ENCODE measurements at places on chromosomes 5 and 9.

DNA sequence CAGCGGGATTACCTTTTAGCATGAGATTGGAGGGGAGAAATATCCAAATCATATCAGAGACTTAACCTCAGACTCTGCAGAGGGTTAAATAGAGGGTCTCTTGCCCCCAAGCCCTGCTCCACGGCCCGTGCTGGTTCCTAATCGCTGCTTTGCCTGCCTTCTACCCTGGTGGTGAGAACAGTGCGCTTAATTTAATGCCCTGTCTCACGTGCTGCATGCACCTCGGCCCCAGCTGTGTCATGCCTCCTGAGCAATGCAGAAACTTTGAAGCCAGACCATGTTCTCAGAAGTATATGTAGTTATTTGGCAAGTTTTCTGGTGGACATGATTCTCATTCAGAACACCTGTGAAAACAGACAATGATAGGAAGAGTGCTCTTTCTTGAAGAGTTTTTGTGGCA lies 1.4 kb downstream of the OTULIN start:
- DNase-seq = peak; percentile 24

GRCh38 chr9:20297646-20298084 lies 324.6 kb downstream of the MLLT3 start:
- no peak for DNase-seq

- no peak for DNase-seq
Measured at GRCh38 chr5:27814286-27814685, 775.9 kb upstream of the CDH9 start.

- no peak for DNase-seq
Measured at GRCh38 chr9:1320607-1321195, 270.5 kb downstream of the DMRT2 start.

DNA sequence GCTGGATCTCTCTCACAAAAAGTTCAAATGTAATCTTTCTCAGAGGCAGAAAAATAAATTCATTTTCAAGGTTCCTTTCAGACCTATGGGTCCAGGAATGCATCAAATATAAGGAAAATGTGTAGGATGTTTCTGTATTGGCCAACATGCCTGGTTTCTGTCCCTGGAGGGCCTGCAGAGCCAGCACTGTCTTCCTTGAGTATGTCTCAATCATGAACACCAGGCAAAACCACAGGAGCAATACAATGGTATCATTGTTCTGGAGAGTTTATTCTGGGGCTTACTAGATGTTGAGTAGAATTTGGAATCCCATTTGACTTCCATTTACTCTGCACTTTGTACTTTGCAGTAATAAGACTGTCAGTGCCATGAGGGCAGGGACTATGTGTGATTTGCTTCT lies 23.5 kb downstream of the INSYN2B start:
- DNase-seq = no peak

- DNase-seq = no peak
Measured at GRCh38 chr9:134818591-134818990, 62.0 kb upstream of the FCN2 start.

- no peak for DNase-seq
Measured at GRCh38 chr9:121321016-121321503, 49.0 kb downstream of the STOM start.

GRCh38 chr9:32969270-32969669 lies 32.2 kb downstream of the APTX start:
- no peak for DNase-seq

DNA sequence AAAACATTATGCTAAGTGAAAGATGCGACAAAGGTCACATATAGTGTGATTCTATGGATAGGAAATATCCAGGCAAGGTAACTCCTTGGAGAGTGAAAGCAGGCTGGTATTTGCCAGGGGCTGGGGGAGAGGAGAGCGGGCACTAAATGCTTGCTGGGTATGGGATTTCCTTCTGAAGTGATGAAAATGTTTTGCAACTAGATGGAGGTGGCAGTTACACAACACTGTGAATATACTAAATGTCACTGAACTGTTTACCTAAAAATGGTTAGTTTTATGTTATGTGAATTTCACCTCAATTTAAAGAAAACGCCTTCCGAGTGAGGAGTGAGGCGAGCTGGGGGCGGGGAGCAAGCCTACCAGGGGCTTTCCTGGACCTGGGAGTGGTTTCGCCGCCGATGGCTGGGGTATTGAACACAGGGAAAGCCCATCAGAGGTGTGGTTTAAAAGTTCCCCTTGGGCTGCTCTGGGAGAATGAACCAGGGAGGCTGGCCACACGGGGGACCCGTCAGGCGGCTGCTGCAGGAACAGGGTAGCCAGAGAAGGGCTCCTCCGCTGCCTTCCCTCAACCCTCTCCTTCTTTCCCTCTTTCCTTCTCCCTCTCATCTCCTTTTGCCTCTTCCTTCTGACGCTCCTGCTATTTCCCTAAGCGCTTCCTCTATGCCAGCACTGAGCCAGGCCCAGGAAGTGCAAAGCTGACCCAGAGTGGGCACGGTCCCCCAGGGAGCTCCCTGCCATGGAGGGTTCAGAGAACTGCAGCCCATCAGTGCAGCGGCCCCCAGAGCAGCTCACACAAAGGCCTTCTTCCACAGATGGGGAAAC lies 4.9 kb downstream of the AKNA start:
- DNase-seq = peak; percentile 44

DNA sequence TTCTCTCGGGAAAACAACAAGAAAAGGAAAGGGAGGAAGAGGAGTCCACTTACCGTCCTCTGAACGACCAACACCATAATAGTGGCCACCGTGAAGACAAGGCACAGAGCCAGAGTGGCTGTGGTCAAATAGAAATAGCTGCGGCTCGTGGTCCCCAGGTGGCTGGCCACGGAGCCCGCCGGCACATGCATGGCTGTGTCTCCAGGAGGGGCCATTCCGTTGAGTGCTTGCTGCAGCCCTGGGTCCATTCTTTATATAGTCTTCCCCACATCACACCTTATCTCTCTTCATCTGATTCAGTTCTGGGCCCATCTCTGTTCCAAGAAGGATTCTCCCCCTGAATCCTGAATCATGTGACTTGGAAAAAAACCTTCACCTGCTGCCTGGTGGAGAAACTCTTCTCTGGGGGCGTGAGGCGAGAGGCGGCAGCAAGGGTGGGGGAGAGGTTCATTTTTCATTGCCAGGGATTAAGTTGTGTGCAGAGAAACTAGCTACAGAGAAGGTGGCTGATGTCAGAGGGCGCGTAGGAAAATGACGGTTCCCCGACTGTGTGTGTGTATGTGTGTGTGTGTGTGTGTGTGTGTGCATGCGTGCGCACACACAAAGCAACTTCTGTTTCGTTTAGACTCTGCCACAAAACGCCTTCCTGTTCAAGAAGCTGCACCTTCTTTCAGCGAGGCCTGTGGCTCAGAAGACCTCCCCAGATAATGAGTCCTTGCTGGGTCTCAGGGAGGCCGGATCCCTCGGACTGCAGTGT lies at the start of gene TNFSF8:
TSS of gene TNFSF8 (minus strand) at position 536 of the 757 bp plus-strand sequence. CDS start at position 248, 288 bp downstream.
- no peak for DNase-seq

GRCh38 chr9:104895572-104895971 lies 32.4 kb downstream of the ABCA1 start:
- DNase-seq = no peak

DNA sequence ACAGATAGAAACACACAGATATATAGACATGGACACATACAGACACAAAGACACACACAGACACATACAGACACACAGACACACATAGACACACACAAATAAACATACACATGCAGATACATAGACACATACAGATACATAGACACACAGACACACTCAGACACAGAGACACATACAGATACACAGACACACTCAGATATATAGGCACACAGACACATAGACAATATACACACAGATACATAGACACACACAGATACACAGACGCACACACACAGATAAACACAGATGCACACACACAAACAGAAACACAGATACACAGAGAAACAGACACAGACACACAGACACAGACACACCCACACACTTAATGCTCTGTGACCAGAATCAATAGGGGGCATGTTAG lies 156.8 kb downstream of the IRX2 start:
- DNase-seq = no peak

DNA sequence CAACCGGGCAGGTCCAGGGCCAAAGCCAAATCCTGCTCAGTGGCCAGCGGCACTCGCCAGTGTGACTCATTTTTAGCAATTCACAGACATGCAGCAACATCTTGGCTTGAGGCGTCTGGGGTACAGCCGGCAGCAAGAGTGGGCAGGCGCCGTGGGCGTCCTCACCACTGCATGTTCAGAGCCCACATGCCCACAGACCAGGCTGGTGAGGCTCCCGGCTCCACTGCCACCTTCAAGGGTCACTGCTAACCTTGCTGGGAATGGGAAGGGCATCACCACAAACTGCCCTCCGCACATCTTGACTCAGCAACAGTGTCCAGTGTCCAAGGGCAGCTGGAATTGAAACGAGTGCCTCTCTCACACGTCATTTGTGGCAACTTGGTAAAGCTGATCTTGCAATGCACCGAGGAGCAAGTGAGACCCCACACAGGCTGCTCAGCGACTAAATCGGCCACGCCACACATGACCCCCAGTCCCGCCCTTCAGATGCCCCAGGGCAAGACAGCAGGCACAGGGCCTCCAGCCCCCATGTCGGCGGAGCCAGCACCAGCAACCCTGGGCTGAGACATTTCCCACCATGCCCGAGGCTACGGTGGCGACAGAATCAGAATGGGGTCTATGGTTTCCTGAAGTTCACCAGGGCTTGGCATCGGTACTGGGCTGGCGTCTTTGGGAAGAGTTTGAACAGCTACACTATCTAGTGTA lies 140.3 kb downstream of the ROR2 start:
- no peak for DNase-seq

DNA sequence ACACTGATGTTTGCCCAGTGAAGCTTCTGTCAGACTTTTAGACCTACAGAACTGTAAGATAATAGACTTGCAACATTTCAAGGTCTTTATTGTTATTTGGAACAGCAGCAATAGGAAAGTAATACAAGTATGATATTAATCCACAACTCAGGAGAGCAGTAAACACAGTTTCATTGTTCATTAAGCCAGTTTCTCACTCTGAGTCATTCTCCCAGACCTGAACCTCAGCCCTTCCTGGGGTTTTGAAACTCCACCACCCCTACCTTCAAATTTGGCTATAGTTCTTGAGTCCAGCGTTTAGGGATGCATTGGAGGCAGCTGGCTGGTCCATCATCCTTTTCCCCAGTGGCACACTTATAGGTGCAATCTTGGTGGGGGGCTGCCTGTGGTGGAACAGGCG lies 203.2 kb downstream of the RAB3C start:
- no peak for DNase-seq

GRCh38 chr9:20701060-20701459 lies 17.0 kb downstream of the FOCAD start:
- no peak for DNase-seq

- DNase-seq = no peak
Measured at GRCh38 chr5:33850100-33850594, 41.6 kb downstream of the ADAMTS12 start.

GRCh38 chr5:95631991-95632675 lies 12.2 kb downstream of the GPR150 start:
- DNase-seq = no peak

GRCh38 chr5:62167561-62168057 lies 138.4 kb upstream of the KIF2A start:
- DNase-seq = no peak

GRCh38 chr5:54165687-54166086 lies 144.7 kb downstream of the ARL15 start:
- no peak for DNase-seq

- DNase-seq = no peak
Measured at GRCh38 chr9:107492381-107492970, 2.9 kb upstream of the KLF4 start.

DNA sequence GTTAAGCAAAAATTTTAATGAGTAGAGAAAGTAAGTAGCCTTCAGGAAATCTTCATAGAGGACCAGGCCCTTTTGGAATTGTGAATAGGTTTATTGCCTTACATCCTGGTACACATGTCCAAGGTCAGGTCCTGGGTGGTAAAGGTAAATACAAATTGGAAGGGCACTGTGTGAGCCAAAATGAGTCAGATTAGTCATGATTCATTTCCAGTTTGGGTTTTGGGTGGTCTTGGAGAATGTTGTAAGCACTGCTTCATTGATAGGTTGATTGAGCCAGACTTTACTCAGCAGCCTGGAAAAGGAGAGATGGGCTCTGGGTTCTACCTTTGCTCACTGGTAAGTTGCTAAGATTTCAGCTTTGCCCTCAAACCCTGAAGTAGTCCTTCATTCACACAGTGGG lies 82.5 kb upstream of the ZNF169 start:
- DNase-seq = no peak

- DNase-seq = no peak
Measured at GRCh38 chr9:72043576-72043975, 16.8 kb downstream of the C9orf57 start.

GRCh38 chr5:159206818-159207217 lies 2.5 kb downstream of the RNF145 start:
- no peak for DNase-seq

GRCh38 chr9:4263591-4263990 lies 36.3 kb downstream of the GLIS3 start:
- no peak for DNase-seq

GRCh38 chr5:38329132-38329715 lies 70.9 kb downstream of the EGFLAM start:
- peak; percentile 72 for DNase-seq

DNA sequence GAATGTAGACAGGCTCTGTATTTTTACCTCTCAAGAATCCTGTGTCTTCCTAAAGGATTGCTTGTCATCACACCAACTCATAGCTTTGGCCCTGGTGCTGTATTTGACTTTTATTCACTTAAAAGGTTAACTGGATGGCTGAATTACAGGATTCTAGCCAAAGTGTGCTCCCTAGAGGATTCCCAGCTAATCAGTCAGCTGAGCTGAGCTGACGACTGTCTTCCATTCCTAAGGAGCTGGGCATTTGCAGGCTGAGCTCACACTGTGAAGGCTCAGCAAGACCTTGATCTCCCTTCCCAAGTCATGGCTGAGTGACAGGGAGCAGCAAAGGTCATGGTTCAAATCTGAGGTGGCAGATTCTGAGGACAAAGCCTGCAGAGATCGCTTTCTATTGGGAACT lies 59.0 kb upstream of the PALM2AKAP2 start:
- DNase-seq = no peak

DNA sequence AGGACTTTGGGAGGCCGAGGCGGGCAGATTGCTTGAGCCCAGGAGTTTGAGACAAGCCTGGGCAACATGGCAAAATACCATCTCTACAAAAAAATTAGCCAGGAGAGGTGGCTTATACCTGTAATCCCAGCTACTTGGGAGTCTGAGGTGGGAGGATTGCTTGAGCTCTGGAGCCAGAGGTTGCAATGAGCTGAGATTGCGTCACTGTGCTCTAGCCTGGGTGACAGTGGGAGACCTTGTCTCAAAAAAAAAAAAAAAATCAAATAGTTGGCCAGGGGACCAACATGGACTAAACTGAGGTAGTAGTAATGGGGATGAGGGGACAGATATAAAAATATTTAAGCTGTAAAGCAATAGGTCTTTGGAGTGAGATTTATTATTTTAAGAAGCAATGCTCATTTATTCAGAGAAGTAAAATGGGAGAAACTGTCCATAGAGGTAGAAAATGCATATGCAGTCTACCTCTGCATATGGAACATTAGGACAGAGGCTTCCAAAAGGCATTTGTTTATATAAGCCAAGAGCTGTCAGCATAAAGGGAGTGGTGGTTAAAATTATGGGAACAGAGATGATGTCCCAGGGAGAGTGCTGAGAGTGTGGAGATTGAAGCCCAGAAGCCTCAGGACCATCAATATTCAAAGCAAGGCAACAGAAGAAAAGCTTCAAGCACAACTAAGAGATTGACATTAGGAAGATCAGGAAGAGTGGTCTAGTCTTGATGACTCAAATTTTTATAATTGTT lies 98.1 kb downstream of the UBE2R2 start:
- no peak for DNase-seq

GRCh38 chr5:56601641-56602071 lies 213.7 kb upstream of the MAP3K1 start:
- DNase-seq = no peak

GRCh38 chr5:178212241-178213002 lies 8.1 kb downstream of the HNRNPAB start:
- no peak for DNase-seq

- no peak for DNase-seq
Measured at GRCh38 chr5:14587150-14587549, 5.6 kb downstream of the OTULINL start.
